ENCODE measurements at places on chromosomes 2 and 18.

GRCh38 chr2:231918501-231919330 is 7.5 kb downstream of the NPPC start:
- no peak for DNase-seq

DNA sequence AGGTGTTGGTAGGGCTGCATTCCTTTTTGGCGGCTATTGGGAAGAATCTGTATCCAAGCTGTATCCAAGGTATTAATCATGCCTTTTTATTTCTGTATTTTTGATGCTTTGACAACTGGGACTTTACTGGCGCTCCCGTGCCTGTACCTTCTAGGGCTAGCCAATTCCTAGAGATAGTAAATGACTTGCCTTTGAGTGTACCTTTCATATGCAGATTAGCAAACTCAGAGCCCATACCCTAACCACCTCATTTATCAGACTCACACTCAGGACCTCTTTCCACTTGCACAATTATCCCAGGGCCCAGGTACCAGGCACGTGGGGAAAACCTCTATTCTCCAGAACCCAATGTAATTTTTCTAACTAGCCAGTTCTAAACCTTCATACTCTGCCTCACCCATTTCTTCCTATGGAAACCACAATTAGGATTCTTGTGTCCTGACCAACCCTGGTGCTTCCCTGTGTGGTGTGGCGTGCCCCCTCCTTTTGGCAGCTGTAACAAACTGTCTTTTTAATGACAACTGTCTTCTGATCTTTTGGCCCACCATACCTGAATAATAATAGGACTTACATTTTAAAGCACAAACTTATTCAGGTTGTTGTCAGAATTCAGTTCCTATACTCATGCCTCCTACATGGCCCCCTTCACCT is 65.8 kb upstream of the PNPT1 start:
- DNase-seq = no peak

- no peak for DNase-seq
Observed at GRCh38 chr2:117850015-117850414, 35.5 kb downstream of the DDX18 start.

- DNase-seq = no peak
Observed at GRCh38 chr2:122112216-122113005, 357.0 kb downstream of the TSN start.

DNA sequence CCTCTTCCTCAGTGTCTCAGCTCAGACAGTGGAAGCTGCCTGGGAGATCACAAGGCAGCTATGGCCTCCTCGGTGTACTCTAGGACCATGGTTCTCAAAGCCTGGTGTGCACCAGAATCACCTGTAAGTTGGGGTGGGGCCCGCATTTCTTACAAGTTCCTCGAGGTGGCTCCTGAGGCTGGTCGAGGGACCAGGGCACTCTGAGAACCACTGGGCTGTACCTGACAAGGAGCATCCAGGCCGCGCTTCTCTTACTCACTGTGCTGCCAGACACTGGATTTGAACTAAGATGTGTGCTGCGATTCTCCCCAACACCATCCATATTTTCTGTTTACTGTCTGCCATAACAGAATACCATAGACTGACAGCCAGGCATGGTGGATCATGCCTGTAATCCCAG is 59.5 kb downstream of the DIPK1C start:
- no peak for DNase-seq

GRCh38 chr2:240374085-240374907 is 61.2 kb upstream of the GPC1 start:
- DNase-seq = no peak

DNA sequence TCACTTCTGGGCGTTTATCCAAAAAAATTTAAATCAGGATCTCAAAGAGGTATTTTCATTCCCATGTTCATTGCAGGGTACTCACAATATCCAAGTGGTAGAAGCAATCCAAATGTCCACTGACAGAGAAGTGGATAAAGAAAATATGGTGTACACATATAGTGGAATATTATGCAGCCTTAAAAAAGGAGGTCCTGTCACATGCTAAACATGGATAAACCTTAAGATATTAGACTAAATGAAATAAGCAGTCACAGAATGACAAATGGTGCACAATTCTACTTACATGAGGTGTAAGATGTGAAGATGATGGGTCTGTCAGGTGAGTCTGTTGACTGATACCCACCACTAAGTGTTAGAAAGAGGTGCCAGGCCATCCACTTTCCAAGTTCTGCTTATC is 140.6 kb downstream of the THNSL2 start:
- DNase-seq = no peak

DNA sequence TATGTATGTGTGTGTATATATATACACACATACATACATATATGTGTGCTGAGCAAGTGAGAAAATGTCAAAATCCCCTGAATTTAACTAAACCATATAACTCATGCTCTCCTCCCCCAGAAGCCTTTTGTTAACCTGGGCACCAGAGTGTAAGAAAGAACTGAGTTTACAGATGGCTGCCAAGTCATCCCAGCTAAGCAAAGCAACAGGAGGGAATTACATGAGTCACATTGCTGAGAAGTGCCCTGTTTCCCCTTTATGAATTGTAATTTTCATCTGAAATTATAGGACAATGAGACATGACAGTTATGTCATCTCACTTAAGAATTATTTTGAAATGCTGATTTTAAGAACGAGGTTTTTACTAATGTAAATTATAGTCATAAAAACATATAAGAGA is 29.9 kb downstream of the SCN7A start:
- no peak for DNase-seq

DNA sequence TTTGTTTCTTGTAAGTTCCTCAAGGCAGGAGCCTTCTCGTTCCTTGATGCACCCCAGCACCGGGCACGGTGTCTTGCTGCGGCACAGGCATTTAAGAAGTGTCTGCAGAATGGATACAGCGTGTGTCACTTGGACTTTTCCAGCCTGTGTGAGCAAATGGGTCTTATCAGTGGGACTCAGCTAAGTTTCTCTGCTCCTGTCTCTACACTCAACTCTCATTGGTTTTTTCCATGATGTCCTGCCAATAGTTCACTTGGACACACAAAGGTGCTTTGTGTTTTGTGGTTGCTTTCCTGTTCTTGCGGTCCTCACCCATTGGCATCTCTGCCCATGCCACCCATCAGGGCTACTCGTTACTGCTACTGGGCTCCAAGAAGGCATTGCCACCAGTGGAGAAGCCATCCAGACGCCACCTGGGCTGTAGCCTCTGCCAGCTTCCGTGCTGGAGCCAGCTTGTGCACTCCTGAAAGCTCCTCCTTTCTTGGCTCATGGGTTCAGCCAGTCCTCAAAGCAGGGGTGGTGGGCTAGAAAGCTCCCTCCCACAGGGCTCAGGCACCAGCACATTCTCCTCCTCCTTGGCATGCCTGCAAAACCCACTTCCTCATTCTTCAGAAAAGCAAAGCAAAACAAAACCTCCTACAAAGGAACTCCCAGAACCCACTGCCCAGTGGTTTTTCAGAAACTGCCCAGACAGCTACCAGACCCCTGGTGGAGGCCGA is 41.4 kb downstream of the IL1R2 start:
- no peak for DNase-seq

DNA sequence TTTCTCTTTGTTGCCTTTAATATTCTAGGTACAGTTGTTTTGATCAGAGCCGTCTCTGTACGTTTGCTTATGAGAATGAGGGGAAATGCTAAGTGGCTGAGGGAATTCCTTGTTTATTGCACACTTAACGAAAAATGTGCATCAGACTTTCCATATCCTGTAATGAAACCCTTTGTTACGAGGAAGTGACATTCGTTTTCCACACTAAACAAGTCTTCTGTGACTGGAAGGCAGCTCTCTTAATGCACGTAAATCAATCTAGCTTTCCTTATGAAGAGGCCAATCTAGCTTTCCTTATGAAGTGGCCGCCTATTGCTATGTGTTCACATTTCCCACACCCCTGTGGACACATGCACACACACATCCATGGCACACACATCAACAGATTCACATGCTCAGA is 186.2 kb downstream of the SNTG2 start:
- DNase-seq = no peak

DNA sequence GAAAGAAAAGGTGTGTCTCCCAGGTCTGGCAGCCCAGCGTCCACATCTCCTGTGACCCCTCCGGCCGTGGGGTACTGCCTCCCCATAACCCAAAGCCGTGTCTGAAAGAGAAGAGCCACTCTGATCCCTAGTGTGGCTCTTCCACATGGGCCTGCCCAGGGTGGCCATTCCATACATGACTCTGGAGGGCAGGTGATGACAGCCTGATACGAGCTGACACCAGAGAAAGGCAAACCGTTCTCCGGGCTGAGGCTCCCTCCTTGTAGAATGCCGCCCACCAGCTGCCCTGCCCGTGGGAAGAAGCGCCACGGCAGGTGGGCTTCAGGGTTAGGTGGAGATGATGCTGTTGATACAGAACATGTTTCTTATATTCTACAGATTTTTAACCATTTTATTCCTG is 451.6 kb upstream of the SALL3 start:
- DNase-seq = no peak

- no peak for DNase-seq
Observed at GRCh38 chr2:145680276-145680675, 1160.4 kb upstream of the ZEB2 start.

DNA sequence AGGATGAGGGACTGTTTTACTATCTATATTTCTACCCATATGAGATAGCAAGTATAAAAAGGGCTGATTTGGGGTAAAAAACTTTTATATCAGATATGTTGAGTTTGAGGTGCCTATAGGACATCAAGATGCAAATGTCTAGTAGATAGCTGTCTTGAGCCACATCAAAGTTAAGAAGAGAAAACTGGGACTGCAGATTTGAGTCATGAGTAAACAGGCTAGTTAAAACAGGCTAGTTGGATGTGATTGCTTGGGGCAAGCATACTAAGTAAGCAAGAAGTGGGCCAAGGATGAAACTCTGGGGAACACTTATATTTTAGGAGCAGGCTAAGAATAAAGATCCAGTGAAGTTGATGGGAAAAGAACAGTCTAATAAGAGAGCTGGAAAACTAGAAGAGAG is 2.8 kb upstream of the SCRN3 start:
- no peak for DNase-seq

GRCh38 chr2:171726847-171727450 is 39.7 kb downstream of the DYNC1I2 start:
- no peak for DNase-seq

GRCh38 chr2:118049140-118049815 is 35.4 kb upstream of the CCDC93 start:
- no peak for DNase-seq

DNA sequence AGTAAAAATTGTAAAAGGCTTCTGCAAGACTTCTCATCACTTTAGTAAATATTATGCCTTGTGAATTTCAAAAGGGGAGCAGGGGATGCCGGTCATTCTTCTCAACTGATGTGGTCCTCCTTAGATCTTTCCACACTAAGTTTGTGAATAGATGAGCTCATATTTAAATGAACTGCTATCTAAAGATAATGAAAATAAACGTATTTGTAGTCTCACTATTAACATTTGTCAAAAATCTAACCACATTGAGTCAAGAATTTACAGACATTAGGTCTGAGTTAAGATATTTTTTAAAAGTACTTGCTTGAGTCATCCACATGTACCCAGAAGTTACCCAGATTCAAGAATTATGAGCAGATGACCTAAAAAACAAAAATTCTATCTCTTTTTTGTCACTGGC is 6.5 kb downstream of the PRPF40A start:
- no peak for DNase-seq

DNA sequence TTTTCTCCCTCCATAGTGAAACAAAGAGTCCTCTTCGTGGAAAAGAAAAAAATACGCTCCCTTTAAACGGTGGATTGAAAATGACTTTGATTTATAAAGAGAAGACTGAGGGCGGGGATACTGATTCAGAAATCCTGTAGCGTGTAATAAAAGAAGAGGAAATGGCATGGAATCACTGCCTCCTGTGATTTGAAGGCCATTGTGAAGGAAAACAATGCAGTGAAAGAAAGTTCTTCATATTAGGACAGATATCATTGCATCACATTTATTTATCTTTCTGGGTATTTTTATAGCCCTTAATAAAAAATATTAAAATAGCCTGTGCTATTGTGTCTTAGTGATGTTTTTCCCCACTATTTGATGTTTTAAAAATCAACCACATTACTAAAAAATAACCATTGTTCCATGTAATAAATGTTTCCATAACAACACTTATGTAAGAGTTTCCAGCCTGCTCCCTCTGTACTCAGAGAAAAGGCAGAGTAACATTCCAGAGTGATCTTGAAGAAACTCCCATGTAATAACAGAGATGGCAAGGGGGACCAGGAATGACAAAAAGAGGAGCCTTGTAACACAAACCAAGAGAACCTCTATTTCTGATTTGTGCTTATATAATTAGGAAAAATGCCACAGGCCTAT is 8.0 kb downstream of the MRPL33 start:
- no peak for DNase-seq

- no peak for DNase-seq
Observed at GRCh38 chr18:42736074-42736473, 379.4 kb downstream of the RIT2 start.

GRCh38 chr2:144996225-144996795 is 476.4 kb upstream of the ZEB2 start:
- DNase-seq = no peak

Data from stimulated activated CD4-positive, alpha-beta T cell treated with anti-CD3 and anti-CD28 coated beads, TNF-alpha, amount 100 ng/mL, for 48 hours (primary cell).